Stimulated activated CD4-positive, alpha-beta T cell treated with anti-CD3 and anti-CD28 coated beads, TNF-alpha, amount 100 ng/mL, for 24 hours (primary cell): ENCODE measurements at places on chromosomes 16 and 17.

GRCh38 chr16:1523581-1524245, 9.8 kb upstream of the TMEM204 start:
- no peak for DNase-seq

- DNase-seq = no peak
These were observed 1.7 kb downstream of the NUPR1 start for GRCh38 chr16:28537076-28537475.

DNA sequence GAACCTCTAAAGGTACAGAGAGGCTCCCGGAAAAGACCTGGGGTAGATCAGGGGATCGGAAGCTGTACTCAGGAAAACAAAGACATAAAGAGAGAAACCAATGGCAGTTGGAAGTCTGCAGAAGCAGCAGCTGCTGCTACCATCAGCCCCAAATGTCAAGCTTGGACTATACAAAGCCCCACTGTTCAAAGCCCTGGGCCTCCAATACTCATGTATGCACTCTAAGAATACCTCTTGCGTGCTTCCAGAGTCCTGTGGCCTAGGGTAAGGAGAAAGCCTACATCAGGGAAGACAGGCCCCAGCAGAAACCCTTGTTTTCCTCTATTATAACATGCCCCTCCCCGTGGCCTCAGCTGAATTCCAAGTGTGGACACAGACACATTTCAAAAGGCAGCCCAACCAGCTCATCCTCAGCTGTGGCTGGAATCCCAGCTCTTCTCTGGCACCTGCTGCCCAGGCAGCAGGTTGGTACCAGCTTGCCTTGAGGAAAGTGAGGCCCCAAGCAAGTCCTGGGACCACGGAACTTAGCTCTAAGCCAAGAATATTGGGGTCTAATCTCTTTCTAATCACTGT, 19.3 kb upstream of the MTMR4 start:
- DNase-seq = no peak

DNA sequence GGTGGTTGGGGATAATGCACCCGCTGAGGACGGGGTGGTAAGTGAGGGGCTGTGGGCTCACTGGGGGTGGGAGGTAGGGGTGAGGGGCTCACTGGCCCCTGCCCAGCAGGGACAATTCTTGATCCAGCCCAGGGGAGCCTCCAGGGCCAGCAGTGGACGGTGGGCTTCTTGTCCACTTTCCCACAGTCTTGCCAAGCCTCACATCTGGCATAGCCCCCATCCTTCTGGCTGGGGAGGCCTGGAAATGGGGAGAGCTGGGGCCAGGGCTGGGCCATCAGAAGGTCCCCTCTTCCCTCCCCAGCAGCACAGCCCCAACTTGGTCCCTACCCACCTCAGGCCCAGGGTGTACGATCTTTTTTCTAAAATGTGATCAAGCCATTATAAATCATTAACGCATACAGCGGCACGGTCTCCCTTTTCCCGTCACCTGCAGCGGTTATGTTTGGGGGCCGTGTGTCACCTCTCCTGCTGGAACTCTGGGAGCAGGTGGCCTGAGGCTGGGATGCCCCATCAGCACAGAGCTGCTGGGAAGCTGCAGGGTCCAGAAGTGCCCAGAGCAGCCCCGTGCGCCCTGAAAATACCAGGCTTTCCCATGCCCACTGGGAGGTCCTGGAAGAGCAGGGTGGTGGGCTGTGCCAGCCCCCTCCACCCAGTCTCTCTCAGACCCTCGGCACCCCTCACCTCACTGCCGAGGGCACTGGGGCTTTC, 7.2 kb upstream of the SETD6 start:
- no peak for DNase-seq

DNA sequence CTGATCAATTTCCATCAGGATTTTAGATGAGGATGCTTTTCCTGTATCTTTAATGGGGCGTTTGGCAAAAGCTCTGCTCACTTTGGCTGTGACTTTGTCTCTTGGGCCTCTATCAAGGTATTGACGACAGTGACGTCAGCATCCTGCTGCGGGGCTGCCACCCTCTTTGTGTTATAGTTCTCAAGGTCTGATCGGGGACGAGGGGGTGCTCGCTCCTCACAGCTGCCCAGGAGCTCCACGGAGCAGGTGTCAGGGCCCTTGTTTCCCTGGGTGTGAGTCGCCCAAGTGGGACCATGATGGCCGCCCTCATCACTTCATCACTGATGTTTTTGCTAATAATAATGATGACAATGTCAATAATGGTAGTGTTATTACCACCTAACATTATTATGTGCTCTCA, 65.4 kb downstream of the CMIP start:
- DNase-seq = no peak

DNA sequence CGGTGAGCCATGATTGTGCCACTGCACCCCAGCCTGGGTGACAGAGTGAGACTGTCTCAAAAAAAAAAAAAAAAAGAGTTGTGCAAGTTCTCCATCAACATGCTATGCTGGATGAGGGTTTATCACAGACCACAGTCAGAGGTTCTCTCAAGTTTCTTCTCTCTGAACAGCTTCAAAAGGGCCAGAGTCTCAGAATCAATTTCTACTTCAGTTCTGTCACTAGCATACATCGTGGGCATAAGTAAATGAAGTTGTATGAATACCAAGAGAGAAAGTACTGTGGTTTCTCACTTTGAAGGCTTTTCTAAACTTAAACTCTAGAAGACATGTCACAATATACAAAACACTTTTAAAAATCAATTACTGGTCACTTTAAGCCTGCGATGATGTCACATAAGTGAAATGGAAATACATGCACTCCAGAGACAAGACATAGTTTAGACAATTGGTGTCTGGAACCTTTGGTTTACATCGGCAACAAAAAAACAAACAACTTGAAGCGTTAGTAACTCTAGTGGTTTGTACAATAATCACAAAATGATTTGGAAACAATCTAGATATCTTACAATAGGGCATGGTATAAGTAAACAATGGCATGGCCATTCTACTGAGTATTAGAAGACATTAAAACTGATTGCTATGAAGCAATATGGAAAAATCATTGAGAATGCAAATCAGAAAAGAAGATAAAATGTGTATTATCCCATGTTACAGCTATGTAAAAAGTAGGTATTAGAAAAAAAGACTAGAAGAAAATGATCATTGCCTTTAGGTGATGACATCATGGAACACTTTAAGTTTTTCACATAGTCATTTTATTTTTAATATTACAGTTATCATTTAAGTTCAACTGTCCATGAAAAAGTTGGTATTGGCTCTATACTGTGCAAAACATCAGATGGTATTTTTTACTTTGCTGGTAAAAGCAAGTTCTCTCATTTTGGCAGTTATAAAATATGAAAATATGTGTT, 232.3 kb downstream of the ZFHX3 start:
- no peak for DNase-seq

- no peak for DNase-seq
These were observed 13.7 kb upstream of the NLRC3 start for GRCh38 chr16:3590736-3591435.

DNA sequence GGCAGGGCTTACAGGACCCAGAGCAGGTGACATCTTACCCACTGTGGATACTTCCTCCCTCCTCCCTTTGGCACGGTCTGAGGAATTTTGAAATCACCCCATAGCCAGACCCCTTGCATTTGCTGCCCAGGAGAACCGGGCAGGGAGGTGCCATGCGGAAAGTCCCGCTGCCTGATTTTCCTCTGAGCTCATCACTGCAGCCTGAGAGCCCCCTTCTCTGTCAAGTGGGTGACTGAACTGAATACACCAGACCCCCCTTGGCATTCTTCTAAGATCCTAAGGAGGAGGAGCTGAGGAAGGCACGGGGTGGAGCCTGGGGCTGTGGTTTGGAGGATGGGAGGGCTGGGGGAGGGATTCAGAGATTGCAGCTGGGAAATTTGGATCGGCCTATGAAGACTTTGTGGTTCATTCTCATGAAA, 173.4 kb downstream of the RAB11FIP4 start:
- DNase-seq = no peak

DNA sequence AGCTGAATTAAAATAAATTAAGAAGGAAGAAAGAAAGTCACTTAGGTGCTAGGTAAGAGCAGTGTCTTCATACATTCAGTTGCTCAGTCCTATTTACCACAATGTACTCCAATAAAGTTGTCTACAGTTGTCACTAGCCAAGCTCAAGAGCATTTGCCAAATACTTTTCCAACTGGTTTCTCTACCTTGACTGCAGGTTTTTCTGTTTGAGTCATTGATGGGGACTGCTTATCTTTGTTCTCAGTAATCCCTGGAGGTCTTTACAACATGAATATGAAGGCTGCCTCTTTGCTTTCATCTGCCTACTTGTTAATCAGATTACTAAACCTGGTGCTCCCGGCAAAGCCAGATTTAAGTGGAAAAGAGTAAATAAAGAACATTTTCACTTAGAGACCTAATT, 64.6 kb upstream of the CLEC18B start:
- no peak for DNase-seq

- DNase-seq = no peak
These were observed 12.6 kb upstream of the ARL5C start for GRCh38 chr17:39178536-39178935.

- DNase-seq = no peak
These were observed 1066.7 kb upstream of the RBFOX1 start for GRCh38 chr16:6265968-6266367.

DNA sequence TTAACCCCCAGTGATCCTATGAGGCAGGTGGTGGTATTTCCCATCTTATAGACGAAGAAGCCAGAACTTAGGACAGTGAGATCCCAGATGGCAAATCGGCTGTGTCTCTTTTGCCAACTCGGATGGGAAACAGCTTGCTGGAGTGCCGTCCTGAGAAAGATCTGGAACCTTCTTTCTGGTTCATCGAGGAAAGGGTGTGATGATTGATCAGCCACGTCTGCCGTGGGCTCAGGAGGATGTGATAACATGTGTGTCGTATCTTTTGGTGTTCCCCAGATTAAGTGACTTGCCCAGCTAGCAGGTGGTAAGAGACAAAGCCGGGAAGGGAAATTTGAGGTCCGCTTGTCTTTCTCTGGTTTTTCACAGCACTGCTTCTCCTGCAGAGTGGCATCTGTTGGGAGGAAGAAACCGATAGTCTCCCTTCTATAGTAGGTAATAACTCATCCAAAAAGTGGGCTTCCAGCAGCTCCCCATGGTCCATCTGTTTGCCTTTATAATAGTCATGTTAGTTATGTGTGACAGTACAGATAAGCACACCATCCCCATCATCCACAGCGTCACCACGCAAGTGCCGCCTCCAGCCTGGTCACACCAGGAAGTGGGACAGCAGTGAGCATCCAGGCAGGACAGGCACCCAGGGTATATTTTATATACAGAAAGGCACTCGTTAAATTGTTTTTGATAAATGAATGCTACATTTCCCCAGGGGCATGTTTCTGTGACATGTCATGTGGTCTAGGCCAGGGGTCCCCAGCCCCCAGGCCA, 175.5 kb downstream of the KATNIP start:
- DNase-seq = no peak

GRCh38 chr17:61452301-61453290, at the start of gene TBX4:
Gene TBX4 (plus strand): TSS chr17:61452422. CDS start chr17:61456491, 4,069 bp downstream.
- no peak for DNase-seq

GRCh38 chr16:8623634-8624033, 2.1 kb downstream of the METTL22 start:
- no peak for DNase-seq

DNA sequence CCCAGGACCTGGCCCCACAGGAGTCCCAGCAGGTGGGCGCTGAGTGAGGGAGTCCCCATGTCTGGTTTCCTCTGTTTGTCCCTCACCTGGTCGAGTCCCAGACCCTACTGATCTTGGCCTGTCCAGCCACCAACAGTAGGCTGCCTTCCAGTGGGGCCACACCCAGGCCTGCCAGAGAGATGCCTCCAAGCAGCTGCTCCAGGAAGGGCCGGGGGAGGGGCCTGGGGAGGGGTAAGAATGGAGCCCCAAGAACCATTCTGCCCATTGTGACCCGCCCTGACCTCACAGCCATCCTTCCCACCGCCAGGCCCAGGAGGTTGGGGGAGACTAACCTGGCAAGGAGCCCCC, 736 bp downstream of the SPATA20 start:
- no peak for DNase-seq

GRCh38 chr17:50916708-50917417, 50.7 kb upstream of the TOB1 start:
- DNase-seq = no peak

DNA sequence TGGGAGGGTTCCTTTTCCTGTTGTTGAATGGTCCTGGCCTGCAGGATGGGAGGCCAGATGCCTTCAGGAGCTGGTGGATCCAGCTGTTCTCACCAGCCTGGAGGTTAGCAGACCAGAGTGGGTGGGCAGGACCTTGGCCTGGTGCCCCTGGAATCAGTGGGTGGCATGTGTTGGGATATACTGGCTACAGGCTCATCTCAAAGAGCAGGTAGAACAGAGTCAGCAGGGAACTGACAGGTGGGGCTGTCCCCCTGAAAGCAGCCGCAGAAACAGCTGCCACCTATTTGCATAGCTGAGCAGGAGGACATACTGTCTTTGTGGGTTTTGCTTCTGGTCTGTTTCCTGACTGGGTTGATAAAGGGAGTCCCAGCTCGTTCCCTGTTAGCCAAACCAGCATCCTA, 144.1 kb downstream of the RAB11FIP4 start:
- peak; percentile 40 for DNase-seq

DNA sequence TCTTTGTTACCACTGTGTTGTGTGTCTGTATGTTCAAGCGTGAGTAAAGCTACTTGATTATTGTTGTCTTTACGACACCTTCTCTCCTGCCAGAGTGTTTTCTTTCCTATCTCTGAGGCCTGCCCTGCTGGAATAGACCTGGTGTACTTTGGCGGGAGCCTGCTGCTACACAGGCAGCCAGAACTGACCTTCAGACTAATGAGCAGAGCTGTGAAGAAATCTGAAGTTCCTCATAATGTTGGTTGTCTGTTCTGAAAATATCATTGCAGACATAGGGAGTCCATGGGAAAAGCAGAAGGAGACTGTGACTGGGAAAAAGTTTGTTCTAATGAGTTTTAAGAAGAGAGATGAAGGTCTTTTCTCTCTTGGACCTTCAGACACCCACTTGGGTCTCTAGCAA, 9.8 kb downstream of the RHOT1 start:
- DNase-seq = no peak

DNA sequence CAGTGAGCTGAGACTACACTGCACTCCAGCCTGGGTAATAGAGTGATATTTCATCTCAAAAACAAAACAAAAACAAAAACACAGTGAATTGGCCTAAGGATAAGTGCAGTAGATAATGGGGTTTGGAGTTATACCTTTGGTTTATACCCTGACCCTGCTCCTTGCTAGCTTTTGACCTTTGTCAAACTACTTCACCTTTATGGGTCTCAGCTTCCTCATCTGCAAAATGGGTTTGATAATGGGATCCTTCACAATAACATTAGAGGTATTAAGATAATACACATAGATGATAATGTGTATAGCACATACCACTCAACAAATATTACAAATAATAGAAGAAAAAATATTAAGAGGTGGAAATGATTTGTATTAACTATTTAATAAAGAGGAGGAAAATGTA, 85.9 kb downstream of the STXBP4 start:
- no peak for DNase-seq

DNA sequence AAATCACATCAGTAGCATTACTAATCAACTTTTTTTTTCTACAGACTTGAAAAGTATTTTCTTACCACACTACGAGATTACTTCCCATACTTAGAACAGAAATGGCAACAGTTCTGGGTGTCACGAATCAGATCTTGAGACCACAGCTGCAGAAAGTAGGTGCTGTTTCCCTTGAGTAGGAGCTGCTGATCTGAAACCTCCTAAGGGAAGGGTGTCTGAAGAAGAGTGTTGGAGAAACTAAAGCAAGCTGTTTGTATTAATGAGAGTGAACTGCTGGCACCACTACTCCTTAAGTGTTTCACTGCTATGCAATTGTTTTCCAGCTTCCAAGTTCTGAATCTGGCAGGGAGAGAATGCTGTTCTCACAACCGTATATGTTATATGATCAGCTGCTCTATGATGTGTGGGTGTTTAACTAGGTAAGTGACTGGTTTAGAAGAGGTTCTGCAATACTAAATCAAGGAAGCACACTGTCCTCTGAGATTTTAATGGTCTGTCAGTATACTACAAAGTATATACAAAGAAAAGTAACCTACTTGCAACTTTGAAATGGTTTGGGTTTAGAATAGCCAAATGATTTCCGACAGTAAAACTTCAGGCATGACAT, 3.3 kb downstream of the ZNF652 start:
- DNase-seq = no peak
